ENCODE measurements at places on chromosomes 1 and 21. TPM values are rescaled to one million over a fixed set of nuclear protein-coding genes. Genes with fewer than 3 reads are reported as not detected.

- no peak for DNase-seq
These were observed 385.2 kb downstream of the KCNH1 start for GRCh38 chr1:210748796-210749195.

GRCh38 chr1:156899956-156900718 is 6.6 kb downstream of the PEAR1 start:
- no peak for DNase-seq

- DNase-seq, result no peak
These were observed 86.7 kb upstream of the LYPLAL1 start for GRCh38 chr1:219086956-219087469.

Gene LCE2B
- total RNA-seq, result not detected

Gene FTCD
- not detected for total RNA-seq

Gene CFAP107
- total RNA-seq, result not detected

Gene FAM163A
- total RNA-seq, result not detected

Measured in SK-MEL-5 (cell line).